Stimulated activated CD4-positive, alpha-beta T cell treated with anti-CD3 and anti-CD28 coated beads, Interleukin-2, amount 100 ng/mL, for 24 hours (primary cell): ENCODE measurements at places on chromosomes 1 and 21.

DNA sequence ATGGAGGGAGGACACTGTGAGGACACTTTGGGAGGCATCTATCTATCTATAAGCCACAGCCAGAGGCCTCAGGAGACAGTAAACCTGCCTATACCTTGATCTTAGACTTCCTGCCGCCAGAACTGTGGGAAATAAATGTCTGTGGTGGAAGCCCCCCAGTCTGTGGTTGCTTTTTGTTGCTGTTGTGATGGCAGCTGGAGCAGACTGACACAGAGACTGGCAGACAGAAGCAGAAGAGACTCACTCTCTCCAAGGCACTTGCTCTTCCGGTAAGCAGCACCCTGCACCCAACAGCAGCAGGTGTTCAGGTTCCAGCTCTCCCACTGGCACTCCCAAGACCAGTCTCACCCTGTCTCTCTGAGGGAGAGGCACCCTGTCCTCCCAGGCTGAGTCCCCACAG is 297.6 kb downstream of the TTLL7 start:
- no peak for DNase-seq

- peak; percentile 29 for DNase-seq
Measured at GRCh38 chr1:88736633-88737248, 52.7 kb downstream of the PKN2 start.

GRCh38 chr21:32474179-32475059 is 61.9 kb downstream of the EVA1C start:
- no peak for DNase-seq

GRCh38 chr1:43691871-43692815 is 15.2 kb upstream of the ST3GAL3 start:
- no peak for DNase-seq

GRCh38 chr1:67630438-67631045 is 54.5 kb upstream of the GADD45A start:
- DNase-seq: no peak

- no peak for DNase-seq
Measured at GRCh38 chr1:30319765-30320580, 403.4 kb downstream of the MATN1 start.

DNA sequence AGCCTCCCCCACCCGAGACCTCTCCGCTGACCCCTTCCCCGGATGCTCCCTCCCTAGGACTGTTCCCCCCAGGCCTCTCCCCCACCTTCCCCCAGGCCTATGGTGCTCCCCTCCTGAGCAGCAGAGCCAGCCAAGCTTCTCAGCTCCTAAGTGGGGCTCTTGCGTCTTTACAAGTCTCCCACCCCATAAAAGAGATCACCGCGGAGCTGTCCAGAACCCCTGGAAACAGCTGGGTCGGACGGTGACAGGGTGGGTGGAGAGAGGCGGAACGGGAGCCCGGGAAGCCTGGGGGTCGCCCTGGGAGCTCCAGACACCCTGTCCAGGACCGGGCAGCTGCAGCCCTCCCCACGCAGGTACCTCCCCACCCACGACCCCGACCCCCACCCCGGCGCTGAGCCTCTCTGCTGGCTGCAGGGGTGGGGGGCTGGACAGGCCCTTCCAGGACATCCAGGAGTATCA is 61.2 kb downstream of the WNT9A start:
- DNase-seq: peak; percentile 14

DNA sequence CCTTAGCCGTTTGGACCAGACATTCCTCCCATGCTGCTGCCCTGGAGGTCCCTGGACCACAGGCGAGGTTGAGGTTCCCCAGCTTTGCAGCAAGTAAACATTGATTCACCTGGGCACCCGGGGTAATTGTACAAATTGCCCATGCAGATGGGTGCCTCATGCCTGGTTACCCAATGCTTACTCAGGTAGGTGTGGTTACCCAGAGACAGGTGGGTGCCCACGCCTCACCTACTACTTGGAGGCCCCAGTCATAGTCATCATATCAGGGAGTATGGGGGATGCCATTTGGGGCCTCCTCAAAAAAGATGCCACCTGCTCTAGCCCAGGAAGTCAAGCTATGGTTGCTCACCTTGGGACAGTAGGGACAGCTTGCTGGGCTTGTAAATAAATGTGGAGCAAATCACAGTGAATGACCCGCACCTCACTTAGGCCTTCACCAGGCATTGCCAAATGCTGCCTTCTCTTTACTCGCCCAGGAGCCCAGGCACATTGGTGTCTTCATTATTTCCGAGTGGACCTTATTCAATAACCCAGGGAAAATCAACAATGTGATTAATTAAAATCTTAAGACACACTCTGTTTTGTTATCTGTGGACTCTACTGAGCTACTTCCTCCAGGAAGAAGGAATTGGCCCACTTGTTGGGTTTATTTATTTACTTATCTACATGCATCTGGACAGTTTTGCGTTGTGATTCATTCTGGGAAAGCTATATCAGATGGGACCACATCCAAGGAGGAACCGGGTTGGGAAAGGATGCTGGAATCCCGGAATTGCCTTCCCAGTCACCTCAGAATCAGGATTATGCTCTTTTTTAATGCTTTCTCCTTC is 35.6 kb upstream of the GRHL3 start:
- no peak for DNase-seq

GRCh38 chr1:110877776-110878175 is 4.8 kb downstream of the CD53 start:
- DNase-seq: no peak

DNA sequence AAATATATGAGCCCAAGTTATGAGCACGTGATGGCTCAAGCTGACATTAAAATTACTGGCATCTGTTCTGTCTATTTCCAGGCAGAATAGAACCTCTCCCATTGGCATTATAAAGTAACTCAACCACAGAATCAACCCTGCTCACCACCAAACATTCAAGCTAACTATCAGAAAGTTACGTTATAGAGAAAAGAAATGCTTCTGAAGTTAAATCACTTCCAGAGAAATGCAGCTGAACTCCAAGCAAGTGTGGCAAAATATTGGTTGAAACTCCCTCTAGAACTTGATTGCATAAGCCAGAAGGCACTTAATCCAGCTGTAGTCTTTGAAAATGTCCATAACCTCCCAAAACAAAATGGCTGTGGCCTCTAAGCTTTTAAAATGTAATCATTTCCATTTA is 36.2 kb upstream of the UBE2U start:
- DNase-seq: no peak

DNA sequence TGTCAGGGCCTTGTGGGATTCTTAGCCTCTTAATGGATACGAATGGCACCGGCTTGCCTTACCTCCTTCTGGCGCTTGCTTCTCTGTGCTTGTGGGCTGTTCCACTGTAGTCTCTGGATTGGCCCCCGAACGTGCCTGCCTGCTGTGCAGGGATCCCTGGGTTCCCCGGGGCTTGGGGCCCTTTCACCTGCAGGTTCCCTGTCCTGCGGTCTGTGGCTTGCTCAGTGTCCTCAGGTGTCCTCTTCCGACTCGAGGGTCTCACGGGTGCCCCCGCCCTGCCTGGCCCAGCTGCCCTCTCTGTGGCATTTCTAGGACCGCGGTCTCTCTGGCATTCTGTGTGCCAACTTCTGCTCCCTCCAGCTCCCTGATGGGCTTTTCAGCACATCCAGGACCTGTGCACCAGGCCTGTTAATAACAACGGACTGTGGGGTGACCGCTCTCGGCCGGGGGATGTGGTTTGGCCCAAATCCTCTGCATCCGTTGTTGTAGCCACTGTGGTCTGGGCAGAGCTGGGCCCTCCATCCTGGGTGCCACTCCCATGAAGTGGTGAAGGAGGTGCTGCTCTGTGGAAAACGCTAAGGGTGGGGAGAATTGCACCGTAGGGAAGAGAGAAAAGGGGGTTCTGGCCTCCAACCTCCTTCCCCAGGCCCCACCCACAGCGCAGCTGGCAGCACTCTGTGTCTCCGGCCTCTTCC is 12.4 kb downstream of the COL18A1 start:
- no peak for DNase-seq

DNA sequence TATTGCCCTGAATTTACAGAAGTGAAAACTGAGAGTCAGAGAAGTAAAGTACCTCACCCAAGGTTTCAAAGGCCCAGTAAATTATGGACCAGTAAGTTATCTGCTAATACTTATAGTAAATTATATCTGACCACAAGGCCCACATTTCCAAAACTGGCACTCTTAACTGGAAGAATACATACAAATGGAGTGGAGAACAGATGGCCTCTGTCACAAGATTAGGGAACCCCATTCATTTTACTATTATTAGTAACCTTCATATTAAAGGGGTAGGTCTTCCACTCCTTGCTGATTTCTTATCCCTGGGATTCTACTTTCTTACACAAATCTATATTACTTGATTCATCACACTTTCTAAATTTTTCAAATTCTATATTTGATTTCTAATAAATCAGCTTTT is 588.8 kb downstream of the NEGR1 start:
- no peak for DNase-seq

GRCh38 chr1:6545276-6546112 is 8.8 kb downstream of the NOL9 start:
- no peak for DNase-seq

- DNase-seq: no peak
Measured at GRCh38 chr1:1755426-1755825, 22.8 kb downstream of the NADK start.

GRCh38 chr1:23809751-23810171 is 9.2 kb upstream of the GALE start:
- DNase-seq: peak; percentile 86

- no peak for DNase-seq
Measured at GRCh38 chr1:232505884-232506283, 124.0 kb downstream of the SIPA1L2 start.
